ENCODE measurements at places on chromosomes 7 and 10.

DNA sequence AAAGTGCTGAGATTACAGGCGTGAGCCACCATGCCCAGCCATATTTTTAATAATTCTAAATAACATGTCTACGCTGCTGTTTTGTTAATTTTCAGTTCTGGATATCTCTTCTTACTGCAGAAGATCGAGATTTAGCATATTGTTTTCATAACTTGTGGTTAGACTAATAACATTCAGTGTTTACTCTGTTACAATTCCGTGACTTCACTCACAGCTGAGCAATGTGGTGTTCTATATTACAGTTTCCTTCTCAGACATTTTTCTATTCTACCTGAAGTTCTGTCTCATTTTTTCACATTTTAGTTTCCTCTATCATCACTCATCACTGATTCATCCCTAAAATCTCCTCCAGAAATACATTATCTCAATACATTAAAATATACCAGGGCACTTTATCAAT lies 10.9 kb downstream of the RNF32 start:
- DNase-seq = no peak

- DNase-seq = no peak
These were observed 9.5 kb downstream of the TACC2 start for GRCh38 chr10:121998462-121998861.

DNA sequence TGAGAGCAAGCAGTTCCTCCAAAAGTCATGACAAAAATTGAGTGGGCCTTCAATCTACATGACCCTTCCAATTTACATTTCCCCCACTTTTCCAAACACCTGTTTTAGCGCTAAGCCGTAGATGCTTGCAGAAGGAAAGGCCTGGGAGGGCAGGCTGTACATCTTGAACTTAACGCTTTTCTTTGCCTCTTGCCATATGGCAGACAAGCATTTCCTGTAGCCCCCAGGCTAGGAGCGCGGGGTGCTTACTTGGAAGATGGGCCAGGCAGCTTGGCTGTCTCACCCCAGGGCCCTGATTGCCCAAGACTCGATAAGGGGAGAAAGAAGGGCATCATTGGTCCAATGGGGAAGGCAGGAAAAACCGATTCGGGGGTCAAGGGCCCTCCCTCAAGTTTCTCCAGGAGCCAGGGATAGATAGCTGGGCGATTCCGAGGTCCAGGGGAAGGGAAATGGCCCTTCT lies 1.8 kb downstream of the HOXA10 start:
- no peak for DNase-seq

DNA sequence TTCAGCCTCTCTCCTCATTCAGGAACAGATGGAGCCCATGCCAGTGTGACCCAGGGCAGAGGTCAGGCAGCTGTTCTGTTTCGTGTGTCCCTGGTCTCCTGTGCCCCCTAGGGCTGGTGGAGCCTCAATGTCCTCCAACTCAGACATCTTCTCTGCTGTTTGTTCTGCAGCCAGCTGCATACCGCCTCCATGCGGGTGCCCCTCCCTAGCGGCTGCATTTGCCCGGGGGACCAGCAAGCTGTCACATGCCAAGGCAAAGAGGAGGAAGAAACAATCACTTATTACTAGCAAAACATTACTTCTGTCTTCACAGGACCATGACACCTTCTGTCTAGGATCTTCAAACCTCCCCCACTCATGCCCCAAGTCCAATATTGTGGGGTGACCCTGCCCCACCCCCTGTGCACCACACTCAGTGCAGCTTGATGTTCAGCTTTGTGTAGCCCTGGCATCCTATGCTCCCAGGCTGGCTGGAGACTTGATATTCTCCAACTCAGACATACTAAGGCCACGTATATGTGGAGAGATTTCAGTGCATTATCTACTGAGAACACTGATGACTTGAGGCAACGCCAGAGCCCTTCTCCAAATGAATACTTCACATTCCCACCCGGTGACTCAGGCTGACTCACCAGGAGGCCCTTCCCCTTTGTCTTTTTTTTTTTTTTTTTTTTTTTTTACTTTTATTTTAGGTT lies 188.9 kb downstream of the SKIDA1 start:
- no peak for DNase-seq

DNA sequence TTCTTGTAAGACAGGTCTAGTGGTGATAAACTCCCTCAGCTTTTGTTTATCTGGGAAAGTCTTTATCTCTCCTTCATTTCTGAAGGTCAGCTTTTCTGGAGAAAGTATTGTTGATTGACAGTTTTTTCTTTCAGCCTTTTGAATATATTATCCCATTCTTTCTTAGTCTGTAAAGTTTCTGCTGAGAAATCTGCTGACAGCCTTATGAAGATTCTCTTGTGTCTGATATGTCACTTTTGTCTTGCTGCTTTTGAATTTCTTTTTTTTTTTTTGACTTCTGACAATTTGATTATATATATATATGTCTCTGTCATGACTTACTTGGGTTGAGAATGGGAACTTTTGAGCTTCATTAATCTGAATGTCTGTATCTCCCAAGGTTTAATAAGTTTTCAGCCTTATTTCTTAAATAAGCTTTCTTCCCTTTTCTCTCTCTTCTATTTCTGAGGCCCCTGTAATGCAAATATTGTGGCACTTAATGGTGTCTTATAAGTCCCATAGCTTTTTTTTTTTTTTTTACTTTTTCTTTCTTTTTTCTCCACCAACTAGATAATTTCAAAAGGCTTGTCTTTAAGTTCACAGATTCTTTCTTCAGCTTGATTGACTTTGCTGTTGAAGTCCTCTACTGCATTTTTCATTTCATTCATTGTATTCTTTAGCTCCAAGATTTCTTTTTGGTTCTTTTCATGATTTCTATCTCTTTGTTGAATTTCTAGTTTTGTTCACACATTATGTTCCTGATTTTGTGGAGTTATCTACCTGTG lies 81.4 kb upstream of the IL6 start:
- no peak for DNase-seq

DNA sequence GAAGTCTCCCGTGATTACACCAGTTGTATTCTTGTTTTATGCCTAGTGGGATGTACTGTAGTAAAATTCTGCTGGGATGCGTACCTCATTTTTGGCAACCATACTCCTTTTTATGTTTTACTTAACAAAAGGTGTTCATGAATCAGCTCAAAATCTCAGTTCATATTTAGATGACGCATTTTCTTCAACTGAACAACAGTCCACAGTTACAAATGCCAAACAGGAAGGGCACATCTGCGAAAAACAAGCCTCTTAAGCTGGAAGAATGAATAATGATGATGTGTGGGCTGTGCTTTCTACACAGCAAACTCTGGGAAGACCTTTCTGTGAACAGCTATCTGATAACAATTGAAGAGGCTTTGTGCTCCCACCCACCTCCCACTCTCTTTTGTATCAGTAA lies 68.4 kb upstream of the NRBF2 start:
- DNase-seq = no peak

DNA sequence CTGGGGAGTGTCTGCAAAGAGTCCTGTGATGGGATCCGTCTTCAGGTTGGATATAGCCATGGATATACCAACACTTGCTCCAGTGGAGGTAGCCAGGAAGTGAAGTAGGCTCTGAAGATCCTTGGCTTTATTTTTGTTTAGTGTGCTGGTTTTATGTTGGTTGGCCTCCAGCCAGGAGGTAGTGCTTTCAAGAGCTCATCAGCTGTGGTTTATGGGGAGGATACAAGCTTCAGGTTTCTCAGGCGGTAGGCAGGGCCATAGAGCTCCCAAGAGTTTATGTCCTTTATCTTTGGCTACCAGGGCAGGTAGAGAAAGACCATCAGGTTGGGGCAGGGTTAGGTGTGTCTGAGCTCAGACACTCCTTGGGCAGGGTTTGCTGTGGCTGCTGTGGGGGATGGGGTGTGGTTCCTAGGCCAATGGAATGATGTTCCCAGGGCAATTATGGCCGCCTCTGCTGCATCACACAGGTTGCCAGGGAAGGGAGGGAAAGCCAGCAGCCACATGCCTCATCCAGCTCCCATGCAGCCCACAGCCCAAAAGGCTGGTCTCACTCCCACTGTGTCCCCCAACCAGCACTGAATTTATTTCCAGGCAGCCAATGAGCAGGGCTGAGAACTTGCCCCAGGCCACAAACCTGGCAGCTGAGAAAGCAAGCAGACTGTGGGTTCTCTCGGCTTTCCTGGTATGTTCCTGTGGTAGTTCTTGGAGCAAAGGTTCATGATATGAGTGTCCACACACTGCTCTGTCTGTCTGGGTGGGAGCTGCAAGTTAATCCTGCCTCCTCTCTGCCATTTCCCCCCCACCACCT lies 67.0 kb upstream of the PRLHR start:
- no peak for DNase-seq

DNA sequence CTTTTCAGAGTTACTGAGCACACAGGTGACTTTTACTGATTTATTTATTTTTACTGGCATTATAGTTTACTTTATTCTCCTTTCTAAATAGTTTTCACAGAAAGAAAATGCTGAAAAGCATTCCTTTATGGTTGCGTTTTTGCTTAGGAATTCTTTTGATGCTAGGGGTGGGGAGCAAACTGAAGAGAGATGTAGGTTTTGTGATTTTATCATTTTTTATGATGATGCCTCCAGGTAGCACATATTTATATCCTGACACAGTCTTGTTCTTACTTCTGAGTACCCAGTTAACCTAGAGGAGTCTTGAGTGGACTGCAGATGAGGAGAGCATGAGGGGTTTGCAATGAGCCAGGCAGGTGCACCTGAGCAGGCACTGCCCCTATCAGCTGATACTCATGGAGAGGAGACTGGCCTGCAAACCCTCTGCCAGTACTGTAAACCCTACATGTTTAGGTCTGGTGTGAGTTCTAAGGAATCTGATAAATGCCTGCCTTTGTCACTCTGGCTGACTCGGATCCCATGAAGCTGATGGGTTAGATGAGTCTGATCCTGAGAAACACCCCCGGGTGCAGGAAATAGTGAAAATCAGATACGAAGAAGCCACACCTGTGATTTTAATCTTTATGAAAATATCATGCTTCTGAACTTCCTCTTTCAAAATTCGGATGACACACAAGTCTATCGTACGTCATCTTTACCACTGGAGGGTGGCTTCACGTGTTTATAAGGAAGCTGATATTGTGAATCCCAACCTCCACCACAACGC lies 302.9 kb downstream of the WDR37 start:
- no peak for DNase-seq

Measured in colonic mucosa (tissue), 4 donors.